ENCODE measurements at places on chromosomes 16 and 17.

DNA sequence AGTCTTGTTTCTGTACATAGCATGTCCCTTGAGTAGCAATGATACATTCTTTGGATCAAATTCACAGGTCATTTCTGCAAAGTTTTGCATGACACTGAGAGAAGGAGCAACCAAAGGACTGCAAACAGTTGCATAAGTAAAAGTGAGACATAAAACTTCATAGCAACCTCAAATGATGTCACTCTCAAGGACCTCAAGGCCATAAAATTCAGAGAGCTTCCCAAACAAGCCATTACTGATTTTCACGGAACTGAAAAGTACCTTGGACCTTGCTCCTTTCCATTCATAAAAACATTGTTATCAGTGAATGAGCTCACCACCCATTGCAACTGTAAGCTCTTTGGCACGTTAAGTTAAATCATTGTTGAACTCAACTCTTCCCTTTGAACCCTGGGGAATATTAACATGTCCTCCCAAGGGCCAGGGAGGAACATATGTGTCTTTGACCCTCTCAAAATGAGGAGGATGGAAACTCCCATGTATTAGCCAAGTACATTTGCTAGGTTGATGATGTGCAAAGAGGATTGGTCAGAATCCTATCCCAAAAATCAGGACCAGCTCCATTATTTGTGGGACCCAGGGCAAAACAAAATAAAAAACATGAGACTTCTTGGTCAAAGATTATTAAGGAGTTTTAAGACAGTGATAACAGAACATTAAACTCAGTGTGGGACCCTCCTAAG is 275.0 kb upstream of the DYNLRB2 start:
- no peak for DNase-seq

GRCh38 chr16:23214796-23215195 is 32.3 kb downstream of the SCNN1G start:
- DNase-seq: no peak

- DNase-seq: no peak
Observed at GRCh38 chr16:58393138-58393504, 850 bp downstream of the GINS3 start.

GRCh38 chr17:1095853-1096173 is 84.0 kb downstream of the ABR start:
- no peak for DNase-seq

DNA sequence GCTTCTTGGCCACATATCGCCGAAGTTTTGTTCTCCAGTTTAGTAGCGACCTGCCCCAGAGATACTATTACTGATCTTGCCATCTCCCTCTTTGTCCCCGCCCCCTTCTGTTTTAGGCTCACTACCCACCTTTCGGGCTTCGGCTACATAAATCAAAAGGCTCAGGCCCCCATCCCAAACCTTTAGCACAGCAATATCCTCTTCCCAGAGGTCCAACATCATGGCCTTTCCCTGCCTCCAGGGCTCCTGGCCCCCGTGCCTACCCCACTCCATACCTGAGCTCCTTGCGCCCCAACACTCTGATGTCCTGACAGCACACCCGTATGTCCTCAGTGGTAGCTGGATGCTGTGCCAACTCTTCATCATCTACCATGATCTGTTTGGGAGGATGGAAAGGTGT is 2.9 kb upstream of the PSMC5 start:
- no peak for DNase-seq

GRCh38 chr16:5895976-5896375 is 798.4 kb upstream of the EEF2KMT start:
- DNase-seq: no peak

- DNase-seq: no peak
Observed at GRCh38 chr16:88971371-88972097, 5.5 kb downstream of the CBFA2T3 start.

GRCh38 chr16:84848986-84849634 is 29.3 kb downstream of the CRISPLD2 start:
- no peak for DNase-seq

DNA sequence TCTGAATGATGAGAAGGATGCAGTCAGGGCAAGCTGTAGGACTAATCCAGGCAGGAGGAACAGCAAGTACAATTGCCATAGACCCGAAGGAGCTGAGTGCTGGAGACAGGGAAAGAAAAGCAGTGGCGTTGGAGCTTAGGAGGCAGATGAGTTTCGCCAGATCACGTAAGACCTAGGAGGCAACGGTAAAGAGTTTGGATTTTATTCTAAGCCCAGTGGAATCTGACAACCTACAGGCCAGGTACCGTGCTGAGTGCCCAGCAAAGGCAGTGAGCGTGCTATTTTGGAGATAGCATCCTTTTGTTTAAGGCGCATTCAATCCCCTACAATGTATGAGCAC is 1.2 kb downstream of the USP43 start:
- DNase-seq: no peak

GRCh38 chr17:27351759-27352158 is 57.8 kb downstream of the WSB1 start:
- DNase-seq: no peak

GRCh38 chr17:48568499-48569239 is 9.5 kb downstream of the HOXB4 start:
- DNase-seq: no peak

DNA sequence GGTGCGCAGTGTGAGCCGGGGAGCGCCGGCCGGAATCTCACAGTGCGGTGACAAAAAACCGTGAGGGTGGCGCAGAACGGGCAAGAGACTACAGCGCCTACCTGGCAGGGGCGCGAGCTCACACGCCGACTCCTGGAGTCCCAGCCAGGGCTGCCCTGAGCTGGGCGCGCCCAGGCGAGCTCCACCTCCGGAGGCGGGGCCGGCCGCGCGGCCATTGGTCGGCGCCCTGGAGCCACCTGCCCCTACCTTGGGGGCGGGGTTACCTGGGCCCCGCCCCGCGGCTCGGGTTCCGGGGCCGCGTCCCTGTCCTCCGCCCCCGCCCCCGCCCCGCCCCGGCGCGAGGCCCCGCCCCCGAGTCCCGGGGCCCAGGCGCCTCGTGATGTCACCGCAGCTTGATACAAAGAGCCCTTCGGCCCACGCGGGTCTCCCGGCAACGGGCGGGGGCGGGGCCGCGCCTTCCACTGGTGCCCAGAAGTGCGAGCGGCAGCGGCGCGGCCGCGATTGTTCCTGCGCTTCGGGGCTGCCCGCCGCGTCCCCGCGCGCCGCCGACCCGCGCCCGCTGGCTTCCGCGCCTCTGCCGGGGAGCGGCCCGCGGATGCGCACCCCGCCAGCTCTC is 96.3 kb downstream of the RAB11FIP4 start:
- peak; percentile 52 for DNase-seq

DNA sequence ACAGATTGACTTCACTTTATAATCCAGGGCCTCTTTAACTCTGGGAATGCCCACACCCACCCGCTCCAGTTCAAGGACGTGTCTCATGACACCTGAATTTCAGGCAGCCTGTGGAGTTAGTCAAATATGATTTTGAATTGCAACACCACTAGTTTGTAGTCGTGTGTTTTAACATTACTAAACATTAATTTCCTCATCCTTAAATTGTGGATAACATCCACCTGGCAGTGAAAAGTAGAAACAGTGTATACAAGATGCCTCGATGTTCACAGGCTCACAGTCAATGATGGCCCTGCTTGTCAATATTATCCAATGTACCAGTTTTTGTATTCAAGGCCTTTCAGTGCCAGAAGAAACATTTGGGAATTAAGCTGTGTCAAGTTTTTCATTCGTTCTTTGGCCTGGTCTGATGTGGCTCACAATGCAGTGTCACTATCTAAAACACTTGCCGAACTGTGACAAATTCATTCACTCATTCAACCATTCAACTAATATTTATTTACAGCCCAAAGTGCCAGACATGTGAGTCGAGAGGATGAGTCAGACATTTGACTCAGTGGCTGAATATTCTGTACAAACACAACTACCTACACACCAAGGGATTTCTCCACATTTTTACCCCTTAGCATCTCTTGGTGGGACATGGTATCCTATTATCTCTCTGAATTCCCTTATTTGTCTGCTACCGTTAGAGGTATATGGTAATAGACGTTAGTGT is 1.4 kb downstream of the MEIOB start:
- DNase-seq: peak; percentile 53

GRCh38 chr17:65688307-65688706 is 126.9 kb upstream of the AXIN2 start:
- DNase-seq: peak; percentile 26

GRCh38 chr16:4685776-4686496 is 7.4 kb upstream of the NUDT16L1 start:
- DNase-seq: no peak

DNA sequence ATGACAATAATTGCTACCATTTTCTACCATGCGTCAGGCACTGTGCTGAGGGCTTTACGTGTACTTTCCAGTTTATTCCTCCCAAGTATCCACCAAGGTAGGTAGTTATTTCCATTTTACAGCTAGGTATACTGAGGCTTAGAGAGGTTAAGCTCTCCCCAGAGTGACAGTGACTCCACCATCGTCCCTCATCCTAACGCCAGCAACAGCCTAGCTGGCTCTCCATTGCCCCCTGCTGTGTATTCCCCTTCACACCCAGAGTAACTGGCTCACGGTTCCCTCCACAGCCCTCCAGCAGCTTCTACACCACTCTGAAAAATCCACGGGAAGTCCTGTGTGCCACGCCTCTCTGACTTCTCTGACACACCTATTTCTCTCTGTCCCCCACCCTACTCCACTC is 7.1 kb upstream of the ASGR1 start:
- DNase-seq: no peak

DNA sequence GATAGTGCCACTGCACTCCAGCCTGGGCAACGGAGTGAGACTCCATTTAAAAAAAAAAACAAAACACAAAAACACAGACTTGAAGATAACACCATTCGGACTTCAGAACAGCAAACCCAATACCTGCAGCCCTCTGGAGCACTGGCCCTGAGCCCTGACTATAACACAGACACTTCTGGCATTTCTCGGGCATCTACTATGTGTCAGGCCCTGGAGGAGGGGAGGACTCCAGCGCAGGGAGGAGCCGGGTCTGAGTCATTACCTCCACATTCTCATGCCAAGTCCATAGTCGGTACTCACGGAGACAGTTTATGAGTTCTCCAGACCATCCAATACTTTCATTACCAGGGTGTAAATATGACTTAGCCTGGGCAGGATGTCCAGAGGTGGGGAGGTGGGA is 48.8 kb downstream of the PITPNM3 start:
- no peak for DNase-seq

DNA sequence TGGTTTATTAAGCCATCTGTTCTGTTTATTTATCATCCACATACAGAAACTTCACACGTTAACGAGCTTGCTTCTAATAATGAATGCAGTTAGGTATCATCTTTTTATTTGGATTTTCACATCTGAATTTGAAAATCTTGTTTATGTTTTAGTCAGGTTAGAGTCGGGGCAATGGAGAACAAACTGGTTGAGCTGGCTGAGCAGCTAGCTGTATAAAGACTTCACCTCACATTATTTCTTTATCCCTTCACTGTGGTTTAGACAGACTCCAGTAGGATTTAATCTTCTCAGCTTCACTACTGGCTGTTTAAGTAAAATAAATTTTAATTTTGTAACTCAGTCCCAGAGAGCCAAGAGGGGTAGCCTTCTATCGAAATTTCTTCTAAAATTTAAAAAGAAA is 415.9 kb downstream of the RBFOX1 start:
- DNase-seq: no peak

DNA sequence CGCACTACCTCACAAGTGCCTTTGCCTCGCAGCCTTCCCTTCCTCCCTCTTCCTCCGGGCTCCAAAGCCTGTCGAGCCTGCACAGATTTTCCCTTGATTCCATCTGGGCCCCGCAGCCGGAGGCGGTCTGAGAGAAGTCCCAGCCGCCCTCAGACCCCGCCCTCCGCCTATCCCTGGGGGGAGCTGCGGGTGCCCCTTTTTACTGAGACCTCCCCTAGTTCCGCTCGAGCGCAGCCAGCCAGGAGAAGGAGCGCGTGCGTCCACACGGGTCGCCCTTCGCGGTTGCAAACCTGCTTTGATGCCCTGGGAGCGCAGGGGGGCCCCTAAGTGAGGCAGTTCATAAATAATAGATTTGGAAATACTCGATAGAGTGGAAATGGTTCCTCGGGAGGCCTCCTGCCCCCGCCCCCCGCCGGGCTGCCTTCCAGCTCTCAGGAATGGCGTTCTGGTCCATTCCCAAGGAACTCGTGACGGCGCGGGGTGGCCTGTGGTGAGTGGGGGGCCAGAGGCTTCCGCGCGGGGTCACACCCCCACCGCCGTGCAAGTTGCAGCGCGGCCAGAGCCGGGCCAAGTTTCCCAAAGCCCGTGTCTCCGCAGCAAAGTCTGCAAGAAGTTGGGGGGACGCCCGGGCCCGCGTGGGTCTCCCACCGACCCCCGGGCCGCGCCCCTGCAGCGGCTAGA is 610 bp downstream of the C16orf74 start:
- DNase-seq: no peak

GRCh38 chr16:72612256-72612655 is 435.7 kb downstream of the ZFHX3 start:
- no peak for DNase-seq

- peak; percentile 44 for DNase-seq
Observed at GRCh38 chr17:79808763-79809529, 12.1 kb upstream of the CBX8 start.

DNA sequence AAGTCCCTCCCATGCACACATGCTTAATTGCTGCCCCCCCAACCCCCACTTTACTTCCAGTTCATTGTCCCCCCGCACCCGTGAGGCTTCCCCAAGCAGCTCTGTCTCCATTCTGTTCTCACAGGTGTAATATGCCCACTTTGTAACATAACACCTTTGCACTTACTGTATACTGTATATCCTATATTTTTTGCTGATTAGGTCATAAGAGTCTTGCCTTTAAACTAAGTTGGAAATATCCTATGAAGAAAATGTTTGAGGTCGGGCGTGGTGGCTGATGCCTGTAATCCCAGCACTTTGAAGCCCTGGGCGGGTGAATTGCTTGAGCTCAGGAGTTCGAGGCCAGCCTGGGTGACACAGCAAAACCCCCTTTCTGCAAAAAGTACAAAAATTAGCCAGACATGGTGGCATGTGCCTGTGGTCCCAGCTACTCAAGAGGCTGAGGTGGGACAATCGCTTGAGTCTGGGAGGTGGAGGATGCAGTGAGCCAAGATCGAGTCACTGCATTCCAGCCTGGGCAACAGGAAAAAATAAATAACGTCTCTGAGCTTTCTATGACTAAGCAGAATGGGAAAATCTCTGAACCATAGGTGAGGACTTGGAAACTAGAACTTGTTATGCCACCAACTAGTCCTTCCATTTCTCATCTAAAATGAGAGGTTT is 76.1 kb downstream of the TNRC6C start:
- DNase-seq: no peak
